Activated CD4-positive, alpha-beta T cell treated with anti-CD3 and anti-CD28 coated beads for 1 hour (primary cell): ENCODE measurements at places on chromosomes 3 and 15.
A peak's percentile ranks its signal among the peaks of the same experiment; 100 is the strongest.

DNA sequence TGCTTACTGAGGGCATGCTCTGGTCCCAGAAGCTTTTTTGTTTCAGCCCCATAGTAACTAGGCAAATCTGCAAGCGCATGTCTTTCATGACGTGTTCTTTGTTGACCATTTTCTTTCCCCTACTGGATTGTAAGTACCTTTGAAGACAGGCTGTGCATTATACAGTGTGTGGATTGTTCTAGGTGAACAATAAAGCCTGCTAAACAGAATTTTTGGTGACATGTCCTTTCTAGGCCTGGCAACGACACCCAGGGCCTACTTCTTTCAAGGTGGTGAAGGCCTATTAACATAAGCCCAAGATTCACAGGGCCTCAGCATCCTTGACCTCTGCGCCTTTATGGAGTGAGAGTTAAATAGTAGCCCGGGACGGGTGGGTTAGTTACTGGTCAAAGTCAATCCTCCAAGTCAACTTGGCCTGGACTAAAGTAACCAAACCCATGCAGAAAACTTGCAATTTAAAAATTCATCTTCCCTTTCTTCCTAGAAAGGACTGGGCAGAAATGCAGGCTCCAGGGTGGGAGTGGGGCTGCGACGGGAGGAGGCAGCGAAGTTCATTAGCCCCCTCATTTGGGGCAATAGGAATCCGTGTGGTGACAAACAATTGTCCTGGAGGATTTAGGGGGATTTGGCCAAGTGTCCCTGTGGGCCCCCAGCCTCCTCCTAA, 37.6 kb upstream of the TRIM71 start:
- no peak for DNase-seq

GRCh38 chr3:132786890-132787289, 64.7 kb upstream of the NPHP3 start:
- no peak for DNase-seq

- no peak for DNase-seq
These were observed 71.3 kb downstream of the MESD start for GRCh38 chr15:80918196-80918783.

GRCh38 chr3:97360804-97361203, 403.8 kb upstream of the ARL6 start:
- DNase-seq = no peak

DNA sequence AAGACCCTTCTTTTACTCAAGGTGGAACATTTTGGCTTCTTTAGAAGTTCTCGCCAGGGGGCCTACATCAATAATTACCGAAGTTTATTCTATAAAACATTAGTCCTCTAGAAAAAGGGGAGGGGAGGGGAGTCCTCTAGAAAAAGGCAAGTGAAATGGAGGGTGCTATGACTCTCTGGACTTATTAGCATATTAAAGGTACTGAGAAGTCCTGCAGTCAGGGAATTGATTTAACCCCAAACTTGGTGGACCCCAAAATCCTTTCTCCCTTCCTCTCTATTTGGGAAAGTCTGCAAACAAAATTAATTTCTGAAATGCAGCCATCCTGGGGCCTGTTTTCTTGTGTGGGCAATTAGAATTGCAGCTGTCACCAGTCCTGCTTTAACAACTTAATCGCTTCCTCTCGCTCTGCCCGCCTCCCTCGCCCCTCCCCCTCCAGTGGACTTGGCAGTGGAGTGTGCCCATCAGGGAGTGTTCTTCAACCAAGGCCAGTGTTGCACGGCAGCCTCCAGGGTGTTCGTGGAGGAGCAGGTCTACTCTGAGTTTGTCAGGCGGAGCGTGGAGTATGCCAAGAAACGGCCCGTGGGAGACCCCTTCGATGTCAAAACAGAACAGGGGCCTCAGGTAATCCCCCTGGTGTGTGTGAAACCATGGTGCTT, 18.9 kb upstream of the LRRK1 start:
- no peak for DNase-seq

DNA sequence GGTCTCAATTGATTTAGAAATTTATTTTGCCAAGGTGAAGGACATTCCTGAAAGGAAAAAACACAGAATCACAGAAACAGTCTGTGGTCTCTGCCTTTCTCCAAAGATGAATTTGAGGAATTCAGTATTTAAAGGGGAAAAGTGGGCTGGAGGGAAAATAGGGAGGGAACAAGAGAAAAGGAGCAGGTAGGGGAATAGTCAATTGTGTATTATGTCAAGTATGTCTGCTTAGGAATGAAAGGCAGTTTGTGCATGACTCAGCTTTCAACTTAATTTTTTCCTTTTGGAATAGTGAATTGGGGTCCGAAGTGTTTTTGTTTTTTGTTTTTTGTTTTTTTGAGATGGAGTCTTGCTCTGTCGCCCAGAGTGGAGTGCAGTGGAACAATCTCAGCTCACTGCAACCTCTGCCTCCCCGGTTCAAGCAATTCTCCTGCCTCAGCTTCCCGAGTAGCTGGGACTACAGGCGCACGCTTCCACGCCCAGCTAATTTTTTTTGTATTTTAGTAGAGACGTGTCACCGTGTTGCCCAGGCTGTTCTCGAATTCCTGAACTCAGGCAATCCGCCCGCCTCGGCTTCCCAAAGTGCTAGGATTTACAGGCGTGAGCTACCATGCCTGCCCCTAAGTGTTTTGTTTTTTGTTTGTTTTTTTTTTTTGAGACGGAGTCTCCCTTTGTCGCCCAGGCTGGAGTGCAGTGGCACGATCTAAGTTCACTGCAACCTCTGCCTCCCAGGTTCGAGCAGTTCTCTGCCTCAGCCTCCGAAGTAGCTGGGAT, 74.1 kb upstream of the MAP4 start:
- DNase-seq = no peak

- no peak for DNase-seq
These were observed 458 bp downstream of the MCF2L2 start for GRCh38 chr3:183427876-183428446.

DNA sequence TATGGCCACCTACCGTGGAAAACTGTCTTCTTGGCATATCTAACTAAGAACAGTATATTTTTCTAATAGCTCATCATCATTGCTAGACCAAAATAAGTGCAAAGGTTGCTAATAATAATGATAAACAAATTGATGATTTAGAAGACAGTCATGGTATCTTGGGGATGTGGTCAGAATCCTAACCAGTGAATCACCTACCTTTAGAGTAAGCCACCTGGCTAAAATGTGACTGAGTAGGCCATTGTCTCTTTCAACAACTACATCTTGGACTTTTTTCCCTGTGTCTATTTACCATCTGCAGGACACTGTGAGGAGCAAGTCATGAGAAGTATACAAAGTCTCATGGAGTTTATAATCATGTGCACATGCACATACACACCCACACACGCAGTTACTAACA, 273.5 kb upstream of the SEMA6D start:
- no peak for DNase-seq

GRCh38 chr3:167110901-167111300, 269.2 kb downstream of the ZBBX start:
- DNase-seq = no peak

- DNase-seq = no peak
These were observed 10.6 kb downstream of the MAPKAPK3 start for GRCh38 chr3:50627407-50628051.

DNA sequence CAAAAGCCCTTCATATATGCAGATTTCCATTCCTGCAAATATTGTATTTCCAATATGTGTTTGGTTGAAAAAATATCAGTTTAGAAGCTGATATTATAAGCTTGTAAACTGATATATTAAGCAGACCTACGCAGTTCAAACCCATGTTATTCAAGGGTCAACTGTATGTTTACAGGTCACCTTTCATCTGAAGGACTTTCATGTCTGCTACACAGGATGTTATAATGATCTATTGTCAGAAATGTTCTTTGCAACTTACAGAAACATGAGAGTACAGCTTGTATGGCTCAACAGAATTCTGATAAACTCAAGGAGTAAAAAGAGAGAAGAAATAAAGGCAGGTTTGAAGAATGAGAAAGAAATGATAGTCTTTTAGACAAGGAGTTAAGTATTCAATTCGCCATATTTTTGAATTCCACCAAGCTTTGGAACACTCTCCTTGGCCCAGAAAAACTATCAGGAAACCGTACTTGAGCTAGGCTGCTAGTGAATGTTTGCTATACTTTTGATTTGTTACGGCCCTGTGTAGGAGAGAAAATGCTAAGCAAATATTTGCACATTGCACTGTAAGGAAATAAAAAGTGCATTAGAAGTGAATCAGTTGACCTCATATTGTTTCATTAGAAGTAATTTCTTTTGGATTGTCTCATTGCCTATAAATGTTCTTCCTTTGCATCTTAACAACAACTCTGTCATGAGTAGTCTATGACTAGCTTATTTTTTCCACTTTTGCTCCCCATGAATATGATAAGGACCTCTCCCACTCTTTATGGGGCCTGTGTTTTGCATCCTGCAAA, 81.2 kb downstream of the NEK11 start:
- DNase-seq = no peak

DNA sequence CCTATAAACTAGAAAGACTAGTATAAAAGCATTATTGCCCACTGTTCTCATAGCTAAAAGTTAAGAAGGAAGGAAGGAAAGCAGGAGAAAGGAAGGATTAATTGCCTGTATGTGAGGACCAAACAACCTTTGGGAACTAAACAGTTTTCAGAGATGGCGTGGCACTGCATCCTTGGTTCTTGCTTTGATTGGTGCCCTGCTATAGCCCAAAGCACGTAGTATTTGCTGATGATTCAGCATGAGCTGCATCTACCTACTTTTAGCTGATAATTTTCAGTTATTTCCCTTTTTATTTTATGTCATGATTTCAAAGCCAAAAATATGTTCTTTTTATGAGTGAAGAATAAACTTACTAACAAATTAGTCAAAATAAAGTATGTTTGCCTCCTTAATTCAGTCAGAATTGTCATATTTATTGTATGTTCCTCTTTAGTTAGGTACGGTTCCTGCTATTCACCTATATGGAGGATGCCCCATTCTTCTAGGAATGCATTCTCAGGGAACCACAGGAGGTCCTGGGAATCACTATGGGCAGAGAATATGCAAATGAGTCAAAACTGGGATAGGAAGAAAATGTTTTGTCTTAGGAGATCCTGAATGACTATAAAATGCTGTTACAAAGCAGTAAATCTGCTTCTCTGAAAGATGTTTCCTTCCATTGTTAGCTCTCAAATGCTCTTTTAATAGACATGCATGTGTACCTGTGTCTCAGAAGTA, 65.4 kb upstream of the THSD4 start:
- DNase-seq = no peak

DNA sequence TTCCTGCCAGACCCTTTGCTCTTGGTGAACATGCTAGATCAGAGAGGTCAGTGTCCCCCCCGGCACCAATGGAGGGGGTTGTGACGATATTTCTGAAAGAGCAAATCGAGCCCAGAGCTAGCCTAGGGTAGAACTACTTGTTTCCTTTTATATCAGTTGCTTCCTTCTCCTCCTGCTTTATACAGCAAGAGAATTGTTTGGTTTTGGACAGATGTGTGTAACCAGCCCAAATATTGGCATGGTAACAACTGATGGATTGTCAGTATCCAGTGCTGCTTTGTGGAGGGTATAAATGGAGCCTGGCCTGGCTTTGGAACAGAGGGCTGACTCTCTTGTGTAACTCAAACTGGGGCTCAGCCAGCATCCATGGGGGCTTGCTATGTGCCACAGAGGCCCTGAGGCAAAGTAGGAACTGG, 27.2 kb downstream of the SNX1 start:
- no peak for DNase-seq

DNA sequence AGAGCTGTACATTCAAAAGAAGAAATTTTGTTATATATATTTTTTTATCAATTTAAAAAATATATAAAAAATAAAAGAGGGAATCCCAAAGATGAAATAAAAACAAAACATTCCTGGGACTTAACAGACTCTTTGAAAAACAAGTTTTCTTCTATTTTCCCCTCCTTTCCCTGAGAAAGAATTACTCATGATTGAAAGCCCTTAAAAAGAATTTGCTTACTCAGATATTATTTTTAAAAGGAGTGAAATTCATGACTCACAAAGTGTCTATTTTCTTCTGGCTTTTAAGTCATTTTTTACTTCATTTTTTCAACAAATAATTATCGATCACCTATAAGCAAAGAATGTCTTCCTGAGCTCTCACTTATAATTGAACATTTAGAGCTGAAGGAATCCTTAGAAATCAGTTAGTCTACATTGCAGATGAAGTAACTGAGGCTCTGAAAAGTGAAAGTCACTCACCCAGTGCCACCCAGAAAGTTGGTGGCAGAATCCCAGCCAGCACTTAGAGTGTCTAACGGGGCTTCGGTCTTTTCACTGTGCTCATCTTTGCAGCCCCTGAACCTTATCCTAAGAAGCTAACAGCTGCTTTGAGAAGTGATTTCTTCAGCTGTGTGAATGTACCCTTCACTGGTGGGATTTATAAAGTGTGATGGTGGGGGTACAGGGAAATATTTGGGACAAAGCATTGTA, 42.5 kb upstream of the NUDT16 start:
- DNase-seq = no peak

DNA sequence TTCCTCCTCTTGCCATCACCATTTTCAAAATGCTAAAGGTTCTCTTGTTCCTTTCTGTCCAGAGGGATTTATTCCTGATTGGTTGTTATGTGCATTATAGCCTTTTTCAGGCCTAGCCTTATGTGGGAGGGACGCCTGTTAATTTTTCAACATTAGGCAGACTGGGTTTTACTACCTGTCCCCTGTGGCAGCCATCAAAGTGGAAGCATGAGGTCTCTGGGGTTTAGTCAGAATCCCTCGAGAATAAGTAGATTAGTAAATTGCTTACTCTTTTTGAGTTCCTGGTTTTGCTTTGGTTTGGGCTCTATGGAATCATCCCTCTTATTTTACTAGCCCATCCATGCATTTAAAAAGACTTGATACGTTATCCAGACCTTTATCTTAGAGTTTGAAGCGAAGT, 32.4 kb downstream of the PAK2 start:
- DNase-seq = no peak

DNA sequence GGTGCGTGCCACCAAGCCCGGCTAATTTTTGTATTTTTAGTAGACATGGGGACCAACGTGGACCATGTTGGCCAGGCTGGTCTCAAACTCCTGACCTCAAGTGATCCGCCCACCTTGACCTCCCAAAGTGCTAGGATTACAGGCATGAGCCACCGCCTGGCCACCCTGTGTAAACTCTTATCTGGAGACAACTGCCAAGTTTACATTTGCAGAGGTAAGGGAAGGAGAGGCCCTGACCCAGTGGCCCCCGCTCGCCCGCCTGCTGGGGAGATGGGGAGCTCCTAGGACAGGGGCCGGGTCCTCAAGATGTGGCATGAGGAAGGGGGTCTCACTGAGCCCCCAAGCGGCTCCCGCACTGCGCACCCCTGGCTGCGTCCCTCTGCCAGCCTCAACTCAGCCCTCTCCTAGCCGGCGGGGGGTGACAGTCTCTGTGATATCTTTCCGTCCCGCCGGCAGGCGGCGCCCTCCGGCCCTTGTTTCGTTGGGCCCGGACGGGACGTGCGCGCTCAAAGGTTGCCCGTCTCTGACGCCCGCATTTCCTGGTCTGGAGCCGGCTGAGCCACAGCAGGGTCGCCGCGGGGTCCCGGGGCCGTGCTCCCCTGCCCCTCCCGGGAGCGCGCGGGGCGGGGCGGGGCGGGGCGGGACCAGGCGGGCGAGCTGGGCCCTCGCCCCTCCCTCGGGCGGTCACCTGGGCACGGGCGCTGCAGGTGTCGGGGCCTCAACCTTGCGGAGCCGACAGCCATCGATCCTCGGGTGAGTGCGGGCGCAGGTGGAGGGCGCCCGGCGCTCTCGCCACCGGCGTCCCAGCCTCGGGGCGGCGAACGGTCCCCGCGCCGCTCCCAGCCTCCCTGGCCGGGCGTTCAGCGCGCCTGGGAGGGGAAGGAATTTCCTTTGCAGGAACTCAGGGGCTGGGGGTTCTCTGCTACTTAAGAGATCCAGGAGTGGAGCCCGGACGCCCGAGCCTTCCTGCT, at the start of gene GPR160:
Gene GPR160 (plus strand): TSS at position 533 of the 971 bp plus-strand sequence. CDS start 45,978 bp downstream, outside the sequence.
- DNase-seq = peak; percentile 64

- DNase-seq = no peak
These were observed 1.0 kb downstream of the UBE2E1 start for GRCh38 chr3:23806534-23807423.

GRCh38 chr3:127688416-127689265, 15.9 kb downstream of the ABTB1 start:
- DNase-seq = no peak
